ENCODE measurements at places on chromosomes 16 and 17.

GRCh38 chr16:66271074-66272060, 95.1 kb upstream of the CDH5 start:
- no peak for DNase-seq

- DNase-seq, result no peak
Observed at GRCh38 chr17:59003860-59004259, 102.8 kb downstream of the TRIM37 start.

DNA sequence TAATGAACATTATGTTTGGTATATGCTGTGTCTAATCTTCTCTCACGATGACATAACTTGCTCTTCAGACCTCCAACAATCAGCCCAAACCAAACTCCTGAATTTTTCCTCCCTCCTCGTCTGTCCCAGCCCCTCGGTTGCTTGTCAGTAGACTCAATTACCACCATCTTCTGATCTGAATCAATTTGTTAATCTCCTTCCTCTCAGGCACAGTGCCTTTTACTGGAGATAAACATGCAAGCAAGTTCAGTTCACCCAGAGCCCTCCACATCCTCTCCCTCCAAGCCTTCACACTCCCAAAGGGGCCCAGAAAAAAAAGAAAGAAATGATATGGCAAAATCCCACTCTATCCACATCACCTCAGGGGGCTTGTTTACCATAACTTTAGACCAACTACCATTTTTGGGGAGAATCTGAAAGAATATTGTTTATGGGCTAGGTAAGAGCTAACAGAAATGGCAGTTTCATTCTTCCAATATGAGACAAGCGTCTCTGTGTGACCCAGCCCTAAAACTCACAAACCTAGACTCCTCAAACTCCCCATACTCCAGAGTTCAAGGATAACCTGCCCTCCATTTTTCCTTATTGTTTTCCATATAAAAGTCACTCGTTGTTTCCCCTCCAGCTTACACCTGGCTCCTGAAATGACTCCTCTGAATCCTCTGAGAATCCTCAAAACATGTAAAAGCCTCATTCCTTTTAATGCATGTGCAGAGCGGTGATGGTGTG, 1.5 kb downstream of the TEX2 start:
- DNase-seq, result no peak

DNA sequence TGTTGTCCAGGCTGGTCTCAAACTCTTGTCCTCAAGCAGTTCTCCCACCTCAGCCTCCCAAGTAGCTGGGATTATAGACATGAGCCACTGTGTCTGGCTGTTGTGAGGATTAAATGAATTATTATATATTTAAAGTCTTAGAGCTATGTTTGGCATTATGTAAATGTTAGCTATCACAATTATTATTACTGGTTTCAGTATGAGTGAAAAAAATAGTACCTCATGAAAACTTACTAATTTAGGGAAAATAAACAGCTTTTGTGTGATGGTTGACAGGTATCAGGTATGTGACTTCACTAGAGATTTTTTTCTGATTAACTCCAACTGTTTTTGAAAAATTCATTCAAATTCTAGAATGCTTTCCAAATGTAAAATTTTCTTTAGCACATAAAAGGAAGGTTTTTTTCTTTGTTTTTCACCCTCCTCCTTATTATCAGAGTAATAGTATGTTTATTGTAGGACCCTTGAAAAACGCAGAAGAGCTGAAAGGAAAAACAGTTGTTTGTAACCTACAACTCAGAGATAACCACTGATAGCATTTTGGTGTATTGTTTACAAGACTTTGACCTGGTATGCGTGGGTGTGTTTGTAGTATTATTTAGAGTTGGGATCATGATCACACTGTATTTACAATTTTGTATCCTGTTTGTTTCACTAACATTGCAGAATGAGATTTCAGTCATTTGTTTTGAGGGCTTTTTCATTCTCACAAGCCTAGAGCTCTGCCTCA, 13.2 kb downstream of the NLK start:
- DNase-seq, result no peak

DNA sequence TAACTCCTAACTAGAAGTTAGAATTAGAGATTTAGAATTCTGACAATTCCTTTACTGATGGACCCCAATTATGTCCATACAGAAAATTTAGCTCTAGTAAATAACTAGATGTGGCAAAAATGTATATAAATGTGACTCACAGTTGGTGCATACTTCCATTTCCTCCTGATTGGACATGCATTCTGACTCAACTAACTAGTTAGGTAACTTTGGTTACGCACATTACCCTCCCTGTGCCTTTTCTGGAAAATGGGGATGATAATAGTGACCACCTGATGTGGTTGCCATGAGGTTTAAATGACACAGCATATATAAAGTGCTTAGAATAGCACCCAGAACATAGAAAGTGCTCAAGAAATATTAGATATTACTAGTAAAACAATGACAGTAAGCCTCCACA, 550.0 kb upstream of the SALL1 start:
- DNase-seq, result no peak

DNA sequence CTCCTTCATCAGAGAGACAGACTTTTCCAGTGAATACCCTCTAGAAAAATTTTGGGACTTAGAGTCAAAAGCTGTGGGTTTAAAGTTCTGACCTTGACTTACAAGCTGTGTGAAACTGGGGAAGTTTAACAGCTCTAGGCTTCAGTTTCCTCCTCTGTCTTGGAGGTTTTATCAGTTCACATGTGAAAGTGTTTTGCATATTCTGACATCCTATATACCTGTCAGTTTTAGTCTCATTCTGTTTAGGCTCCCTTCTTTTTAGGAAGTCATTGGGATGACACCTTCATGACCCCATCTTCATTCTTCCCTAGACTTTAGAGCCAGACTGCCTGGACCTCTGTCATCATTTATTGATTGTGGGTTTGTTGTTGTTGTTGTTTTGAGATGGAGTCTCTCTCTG, 44.4 kb downstream of the YPEL2 start:
- no peak for DNase-seq

- no peak for DNase-seq
Observed at GRCh38 chr16:76176153-76176552, 101.0 kb upstream of the CNTNAP4 start.

DNA sequence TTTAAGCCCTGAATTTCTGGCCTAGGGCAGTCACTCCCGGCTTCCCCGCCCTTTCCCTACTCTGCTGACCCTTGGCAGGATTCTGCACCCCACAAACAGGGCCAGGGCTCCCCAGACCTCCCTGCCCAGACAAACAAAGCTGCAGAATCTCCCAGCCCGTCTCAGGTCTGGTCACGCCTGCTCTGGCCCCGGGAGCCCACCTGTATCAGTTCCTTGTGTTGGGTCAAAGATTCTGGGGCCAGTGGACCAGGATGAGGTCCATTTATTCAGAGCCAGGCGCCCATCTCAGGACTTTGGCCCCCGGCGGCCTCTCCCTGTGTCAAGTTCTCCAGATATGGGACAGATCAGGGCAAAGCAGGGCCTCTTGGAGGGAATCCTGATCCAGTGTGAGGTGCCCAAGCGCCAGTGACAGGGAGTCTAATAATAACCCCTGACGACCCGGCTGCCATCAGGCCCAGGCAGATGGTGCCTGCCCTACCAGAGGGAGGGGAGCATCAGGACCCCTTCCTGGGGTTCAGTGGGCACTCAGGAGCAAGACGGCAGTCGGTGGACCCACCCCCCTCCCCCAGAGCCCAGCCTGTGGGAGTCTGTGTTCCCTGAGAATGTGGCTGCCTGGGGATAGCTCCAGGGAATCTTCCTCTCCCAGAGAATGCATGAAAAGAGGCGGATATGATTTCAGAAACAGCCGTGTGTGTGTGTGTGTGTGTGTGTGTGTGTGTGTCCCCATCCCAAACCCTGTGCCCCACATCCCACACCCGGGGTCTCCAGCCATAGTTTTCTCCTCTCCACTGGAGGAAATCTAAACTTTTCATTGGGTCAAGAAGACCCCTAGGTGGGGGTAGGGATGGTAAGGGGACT, 1.3 kb downstream of the TTYH2 start:
- DNase-seq, result no peak

GRCh38 chr16:35733971-35734702, 2274.7 kb downstream of the TP53TG3F start:
- no peak for DNase-seq

DNA sequence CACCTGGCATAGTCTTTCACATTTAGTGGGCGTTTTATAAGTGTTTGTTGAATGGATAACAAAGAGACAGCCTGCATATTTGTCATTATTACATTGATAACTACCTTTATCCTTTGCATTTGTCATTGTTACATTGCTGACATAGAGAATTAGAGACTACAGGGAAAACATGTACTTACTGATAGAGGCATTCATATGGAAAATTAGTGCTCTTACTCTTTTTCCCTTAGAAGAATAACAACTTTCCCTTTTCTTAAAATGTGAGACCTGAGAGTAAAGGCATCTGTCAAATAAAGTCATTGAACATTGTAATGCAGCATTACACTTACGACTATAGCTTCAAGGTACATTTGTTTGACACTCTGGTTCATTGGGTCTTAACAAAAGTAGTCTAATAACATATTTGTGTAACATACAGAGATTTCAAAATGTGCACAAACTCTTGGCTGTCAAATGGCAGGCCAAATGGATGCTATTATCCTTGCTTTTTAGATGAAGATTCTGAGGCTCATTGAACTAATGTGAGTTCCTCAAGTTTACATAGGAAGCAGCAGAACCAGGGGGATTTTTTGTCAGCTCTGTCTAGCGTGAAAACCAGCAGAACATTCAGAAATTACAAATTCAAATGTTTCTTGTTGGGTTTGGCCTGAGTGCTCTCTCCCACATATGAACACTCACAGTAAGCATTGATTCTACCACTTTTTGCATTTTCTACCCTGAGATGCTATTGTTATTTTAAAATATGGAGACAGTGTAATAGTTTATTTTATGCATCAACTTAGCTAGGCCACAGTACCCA, 28.5 kb downstream of the SMIM36 start:
- DNase-seq, result peak; percentile 12

DNA sequence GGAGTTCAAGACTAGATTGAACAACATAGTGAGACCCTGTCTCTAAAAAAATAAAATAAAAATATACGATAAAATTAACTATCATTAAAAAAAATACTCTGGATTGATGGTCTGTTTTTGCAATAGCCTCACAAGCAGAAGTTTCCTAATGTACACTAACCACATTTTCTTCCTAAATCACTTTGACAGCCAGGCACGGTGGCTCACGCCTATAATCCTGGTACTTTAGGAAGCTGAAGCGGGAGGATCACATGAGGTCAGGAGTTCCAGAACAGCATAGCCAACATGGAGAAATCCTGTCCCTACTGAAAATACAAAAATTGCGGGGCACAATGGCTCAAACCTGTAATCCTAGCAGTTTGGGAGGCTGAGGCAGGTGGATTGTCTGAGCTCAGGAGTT, 64.7 kb downstream of the HELZ start:
- no peak for DNase-seq

DNA sequence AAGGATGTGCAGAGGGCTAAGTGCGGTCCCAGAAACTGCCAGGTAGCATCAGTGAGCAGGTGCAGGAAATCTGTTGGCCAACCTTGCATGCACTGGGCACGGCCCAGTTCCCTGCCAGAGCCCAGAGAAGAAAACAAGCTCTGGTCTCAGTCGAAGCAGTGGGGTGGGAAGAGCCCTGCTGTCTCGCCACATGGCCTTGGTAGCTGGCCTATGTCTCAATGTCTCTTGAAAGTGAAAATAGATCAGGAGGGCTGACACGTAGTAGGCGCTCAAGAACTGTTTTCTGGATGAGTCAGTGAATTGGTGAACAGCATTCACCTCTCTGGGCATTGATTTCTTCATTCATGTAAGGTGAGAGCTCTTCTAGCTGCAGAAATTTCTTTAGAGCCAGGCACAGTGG, 90.4 kb downstream of the MARF1 start:
- DNase-seq, result no peak

DNA sequence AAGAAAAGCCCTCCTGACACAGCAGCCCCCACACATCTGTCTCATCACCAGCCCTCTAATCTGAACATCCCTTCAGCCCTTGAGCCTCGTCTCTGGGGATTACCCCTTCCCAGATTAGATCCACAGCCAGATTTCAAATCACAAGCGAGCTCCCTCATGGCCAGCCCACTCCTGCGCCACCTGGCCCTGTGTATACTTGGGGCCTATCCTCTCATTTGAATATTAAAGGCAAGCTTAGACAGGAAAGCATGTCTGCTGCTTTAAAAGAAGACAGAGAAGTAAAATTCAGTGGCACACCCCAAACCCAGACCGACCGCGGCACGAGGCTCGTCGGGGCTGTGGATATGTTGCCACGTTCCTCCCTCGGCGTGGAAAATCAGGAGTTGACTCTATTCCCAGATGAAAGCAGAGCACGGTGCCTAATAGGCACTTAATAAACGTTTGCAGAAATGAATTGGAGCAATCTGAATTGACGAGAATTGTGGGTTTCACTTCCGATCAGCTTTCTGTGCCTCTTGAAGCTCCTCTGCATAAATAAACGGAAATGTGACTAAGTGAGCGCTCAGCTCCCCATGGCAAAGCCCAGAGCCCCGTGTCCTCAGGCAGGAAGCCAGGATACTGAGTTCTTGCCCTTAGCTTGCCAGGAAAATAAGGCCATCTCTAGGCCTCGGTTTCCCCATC, 108.0 kb downstream of the CCDC182 start:
- peak; percentile 55 for DNase-seq

DNA sequence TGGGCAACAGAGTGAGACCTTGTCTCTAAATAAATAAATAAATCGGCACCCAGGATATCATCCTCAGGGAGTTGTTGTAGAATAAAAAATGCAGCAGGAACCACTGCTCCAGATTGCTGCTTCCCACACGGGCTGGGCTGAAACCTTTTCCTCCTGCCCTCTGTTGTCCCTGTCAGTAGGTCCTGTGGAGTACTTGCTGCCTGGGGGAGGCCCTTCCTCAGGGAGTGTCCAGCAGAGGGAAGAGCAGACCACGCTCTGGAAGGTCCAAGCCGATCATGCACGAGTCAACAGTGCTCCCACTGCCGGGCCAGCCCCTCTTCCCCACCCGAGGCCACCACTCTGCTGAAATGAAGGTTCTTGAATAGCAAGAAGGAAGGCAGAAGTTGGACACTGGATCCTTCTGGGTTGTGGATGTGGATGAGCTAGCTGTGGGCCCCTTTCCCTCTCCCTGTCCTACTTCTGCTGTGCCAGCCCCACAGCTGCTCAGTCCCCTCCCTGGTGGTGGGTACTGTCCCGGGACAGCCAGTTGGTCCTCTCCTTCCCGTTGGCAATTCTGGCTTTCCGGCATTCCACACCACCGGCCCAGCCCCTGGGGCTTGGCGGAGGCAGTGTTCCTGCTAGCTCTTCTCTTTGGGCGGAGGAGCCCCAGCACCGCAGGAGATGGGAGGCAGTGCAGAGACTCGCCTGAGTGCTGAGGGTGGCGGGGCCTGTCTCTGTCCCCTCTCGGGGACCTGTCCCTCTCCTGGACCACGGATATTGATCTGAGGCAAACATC, 10.8 kb downstream of the CDK5R1 start:
- DNase-seq, result no peak

DNA sequence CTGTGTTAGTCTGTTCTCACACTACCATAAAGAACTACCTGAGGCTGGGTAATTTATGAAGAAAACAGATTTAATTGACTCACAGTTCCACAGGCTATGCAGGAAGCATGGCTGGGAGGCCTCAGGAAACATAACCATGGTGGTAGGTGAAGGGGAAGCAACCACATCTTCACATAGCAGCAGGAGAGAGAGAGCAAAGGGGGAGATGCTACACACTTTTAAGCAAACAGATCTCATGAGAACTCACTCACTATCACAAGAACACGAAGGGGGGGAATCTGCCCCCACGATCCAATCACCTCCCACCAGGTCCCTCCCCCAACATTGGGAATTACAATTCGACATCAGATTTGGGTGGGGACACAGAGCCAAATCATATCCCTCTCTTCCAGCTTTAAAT, 31.8 kb upstream of the NXPH3 start:
- no peak for DNase-seq
